ENCODE measurements at places on chromosomes 2 and 18. TPM values are rescaled to one million over a fixed set of nuclear protein-coding genes. Genes with fewer than 3 reads are reported as not detected.

DNA sequence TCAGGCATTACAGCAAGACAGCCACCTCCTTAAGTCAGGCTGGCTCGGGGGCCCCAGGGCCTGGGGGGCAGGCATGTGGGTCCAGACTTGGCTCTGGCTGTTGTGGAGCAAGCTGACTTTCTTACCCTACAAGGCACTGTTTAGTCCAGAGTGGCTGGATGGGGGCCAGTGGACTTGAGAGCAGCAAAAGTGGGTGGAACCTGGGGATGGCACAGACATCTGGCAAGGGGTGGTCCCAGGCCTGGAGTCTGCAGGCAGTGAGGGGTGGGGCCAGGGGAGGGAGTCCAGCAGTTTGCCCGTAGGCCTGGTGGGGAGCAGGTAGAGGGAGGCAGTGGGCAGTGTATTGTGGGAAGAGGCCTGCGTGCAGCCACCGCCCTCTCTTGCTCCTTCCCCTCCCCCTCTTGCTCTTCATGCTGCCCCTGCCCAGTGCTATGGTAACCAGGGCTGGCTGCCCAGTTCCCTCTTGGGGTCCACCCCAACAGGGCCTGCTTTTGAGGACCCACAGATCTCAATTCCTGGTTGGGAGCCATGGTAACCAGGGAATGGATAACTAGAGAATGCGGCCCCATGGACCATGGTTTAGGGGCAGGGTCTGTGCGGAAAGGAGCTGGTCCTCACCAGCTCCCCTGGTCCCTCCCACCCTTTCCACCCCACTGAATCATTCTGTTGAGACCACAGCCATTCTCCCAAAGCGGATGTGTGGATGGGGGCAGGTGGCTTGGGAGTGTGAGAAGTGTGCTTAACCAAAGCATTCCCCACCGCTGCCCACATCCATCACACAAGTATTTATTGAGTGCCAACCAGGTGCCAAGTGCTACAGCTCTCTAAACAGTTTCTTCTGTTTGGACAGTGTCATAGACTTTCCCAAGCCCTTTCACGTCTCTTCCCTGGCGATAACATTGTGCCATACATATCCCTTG is 19.3 kb downstream of the SPEG start:
- DNase-seq = no peak

- no peak for DNase-seq
Measured at GRCh38 chr2:96102596-96103186, 13.7 kb downstream of the ADRA2B start.

- peak; percentile 57 for DNase-seq
Measured at GRCh38 chr2:237171396-237171795, 85.7 kb downstream of the COPS8 start.

Gene CCBE1
- total RNA-seq = 1.8 TPM

- no peak for DNase-seq
Measured at GRCh38 chr2:203804070-203804469, 63.5 kb upstream of the CTLA4 start.

DNA sequence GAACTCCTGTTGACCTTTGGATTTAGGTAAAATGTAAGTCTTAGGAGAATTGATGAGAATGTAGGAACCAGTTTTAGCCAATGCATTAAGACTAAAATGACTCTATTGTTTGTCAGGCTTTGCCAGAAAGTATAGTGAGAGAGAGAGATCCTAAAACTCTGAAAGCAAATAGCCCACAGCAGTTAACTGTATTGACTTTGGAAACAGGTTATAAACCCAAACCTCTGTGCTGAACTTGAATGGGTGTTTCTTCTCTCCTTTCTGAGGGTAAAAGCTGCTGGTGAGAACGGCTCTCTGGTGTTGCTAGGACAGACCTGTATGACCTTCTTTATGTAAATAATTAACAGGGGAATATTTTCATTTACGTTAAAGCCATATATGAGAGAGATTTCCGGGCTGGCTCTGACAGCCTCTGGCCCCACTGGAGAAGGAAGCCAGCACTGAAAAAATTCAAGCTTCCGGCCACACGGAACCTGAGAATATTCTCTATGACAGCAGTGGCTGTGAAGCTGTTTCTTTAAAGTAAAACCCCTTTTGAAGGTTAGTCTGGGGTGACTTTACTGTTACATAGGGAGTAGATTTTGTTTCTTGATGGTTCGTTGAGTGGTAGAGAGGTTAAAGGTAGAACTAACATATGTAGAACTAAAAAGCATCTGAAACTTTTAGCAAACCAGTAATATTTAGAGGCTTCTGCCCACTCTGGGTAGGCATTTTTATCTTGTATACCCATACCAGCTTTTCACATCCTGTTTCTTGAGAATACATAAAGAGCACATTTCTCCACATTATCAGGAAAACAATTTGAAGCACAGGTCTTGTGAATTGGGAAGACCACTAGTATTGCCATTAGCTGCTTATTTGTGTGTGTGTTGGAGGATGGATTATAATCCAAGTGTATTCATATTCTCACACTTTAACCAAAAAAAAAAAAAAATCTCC is 123.8 kb downstream of the SPTBN1 start:
- DNase-seq = no peak

DNA sequence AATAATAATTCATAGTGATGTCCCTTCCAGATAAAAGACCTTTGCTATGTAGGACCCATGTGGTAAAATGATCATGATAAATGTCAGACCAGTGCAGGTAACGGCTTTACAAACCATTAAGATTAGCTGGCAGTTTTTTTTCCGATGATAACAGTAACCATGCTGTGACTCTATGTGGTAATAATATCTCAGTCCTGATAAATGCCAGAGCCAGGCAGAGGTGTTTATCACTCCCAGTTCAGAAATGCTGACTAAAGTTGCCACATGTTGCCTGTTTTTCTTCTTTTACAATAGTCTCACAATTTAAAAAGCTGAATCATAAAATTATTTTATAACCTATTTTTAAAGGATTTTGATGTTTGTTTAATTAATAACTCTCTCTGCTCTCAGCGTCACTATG is 565.1 kb downstream of the ARHGAP15 start:
- no peak for DNase-seq

DNA sequence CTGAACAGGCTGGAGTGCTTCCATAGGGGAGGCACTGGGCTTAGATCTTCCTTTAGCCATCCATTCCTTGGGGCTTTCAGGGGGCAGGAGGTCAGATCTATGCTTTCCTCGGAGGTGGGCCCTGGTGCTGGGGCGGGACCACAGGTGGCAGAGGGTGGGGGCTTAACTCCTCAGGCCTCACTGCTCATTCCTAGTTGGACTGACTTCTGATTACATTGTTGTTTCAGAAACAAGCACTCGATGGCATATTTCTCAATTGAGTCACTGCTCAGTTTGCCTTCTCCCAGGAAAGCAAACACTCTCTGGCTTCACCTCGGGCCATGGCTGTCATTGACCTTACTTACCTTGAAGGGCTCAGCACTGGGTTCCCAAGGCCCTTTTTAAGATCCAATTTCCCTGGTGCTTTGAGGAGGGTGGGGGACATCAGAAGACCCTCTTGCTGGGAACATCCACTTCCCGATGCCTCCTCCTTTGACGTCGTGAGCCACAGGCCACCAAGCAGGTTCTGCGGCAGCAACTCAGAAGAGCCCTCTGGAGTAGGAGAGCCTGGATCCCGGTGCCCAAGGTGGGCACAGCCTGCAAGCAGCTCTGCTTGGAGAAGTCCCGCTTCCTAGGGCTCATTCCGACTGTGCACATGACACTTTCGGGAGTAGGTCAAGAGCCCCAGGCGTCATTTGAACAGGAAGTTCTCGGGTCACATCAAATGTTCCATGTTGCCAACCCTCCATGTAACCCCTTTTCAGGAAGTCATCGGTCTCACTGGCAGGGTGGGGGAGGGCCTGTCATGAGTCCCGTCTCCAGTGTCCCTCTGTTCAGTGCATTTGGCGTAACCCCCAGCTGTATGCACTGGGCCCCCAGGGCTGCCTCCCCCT is 40.6 kb downstream of the SDC1 start:
- no peak for DNase-seq

DNA sequence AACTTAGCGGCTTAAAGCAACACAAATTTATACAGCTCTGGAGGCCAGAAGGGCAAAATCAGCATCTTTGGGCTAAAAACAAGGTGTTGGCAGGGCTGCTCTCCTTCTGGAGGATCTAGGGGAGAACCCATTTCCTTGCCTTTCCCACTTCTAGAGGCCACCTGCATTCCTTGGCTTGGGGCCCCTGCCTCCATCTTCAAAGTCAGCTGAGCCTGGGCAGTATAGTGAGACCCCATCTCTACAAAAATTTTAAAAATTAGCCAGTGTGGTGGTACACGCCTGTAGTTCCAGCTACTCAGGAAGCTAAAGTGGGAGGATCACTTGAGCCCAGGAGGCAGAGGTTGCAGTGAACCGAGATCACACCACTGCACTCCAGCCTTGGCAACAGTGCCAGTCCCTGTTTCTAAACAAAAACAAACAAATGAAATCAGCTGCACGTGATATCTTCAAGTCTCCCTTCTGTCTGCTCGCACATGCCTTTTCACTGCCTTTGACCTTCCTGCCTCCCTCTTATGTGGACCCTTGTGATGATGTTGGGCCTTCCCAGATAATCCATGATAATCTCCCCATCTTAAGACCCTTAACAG is 200.6 kb downstream of the ZFP36L2 start:
- no peak for DNase-seq
